ENCODE measurements at places on chromosomes 2 and 18.

DNA sequence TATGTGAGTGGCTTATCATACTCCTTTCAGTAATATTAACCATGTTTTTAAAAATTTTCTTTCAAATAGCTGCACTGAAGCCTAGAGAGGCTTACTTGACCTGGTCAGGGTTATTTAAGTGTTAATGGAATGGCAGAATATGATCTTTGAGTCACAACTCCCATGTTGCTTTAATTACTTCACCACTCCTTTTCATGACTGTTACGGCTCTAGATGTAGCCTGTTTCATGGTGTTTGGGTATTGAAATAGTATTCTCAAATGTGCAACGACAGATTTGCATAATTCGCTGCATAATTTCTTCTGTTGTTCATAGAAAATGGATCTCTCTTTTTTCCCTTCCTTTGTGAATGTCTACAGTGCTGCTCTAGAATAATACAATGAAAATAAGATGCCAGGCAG, 51.6 kb upstream of the PLA2R1 start:
- no peak for DNase-seq

DNA sequence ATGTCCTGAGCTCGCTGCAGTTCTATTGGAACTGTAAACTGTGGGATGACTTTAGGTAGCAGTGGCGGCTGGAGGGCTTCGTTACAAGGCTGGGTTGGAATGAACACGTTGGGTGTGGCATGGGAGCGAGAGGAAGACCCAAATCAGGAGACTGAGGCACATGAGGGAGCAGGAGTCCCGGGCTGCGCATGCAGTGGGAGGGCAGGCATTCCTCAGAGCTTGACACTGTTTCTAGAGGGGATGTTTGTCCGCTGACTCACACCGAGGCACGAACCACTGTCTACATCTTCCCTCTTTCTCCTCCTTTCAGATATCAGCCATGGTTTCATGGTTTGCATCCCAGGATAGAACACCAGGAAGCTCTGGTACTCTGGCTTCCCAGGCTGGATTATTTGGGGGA, 40.6 kb upstream of the LAMA1 start:
- no peak for DNase-seq

GRCh38 chr2:224055101-224055500, 16.0 kb upstream of the SERPINE2 start:
- DNase-seq, result no peak

GRCh38 chr2:173828189-173829142, 136.7 kb downstream of the SP3 start:
- no peak for DNase-seq

DNA sequence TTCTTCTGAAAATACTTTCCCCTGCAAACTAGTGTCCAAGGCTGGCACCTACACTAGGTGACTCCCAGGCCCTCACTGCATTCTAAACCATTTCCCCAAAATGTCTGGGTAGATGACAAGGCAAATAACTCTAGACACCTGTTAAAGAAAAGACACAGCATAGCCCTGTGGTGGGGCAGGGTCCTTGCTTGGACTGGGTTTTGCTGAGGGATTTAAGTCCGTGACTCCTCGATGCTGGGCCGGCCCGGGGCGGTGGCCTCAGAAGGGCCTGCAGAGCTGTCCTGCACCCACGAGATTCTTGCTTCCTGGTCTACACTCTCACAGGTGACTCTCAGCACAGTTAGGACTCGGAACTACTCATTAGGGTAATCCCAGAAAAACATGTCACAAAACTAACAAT, 55.2 kb downstream of the MBP start:
- no peak for DNase-seq

DNA sequence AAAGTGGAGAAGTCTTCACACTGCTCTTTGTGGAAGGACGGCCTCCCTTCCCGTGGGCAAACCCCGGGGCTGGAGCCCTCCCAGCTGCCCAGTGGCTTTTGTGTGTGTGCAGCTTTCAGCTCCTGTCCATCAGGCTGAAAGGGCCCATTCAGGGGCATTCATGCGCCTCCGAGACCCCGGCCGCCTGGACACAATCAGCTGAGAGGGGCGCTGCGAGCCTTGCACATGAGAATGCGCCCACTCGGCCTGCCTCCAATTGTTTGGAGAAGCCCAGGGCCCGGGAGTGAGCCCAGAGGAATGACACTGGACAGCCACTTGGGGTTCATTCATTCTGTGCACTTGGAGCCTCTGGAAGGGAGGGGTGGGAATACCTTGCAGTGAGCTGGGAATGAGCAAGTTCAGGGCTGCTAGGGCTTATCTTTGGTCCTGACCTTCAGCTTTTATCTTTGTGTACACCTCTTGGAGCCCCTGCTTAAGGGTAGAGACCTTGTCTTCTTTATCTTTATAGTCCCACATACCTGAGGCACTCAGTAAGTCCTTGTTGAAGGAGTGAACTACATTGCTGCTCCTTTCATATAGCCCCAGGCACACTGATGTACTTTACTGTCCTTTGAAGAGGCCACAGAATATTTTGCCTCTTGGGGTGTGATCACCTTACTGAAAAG, 56.5 kb downstream of the TCF7L1 start:
- DNase-seq, result no peak

DNA sequence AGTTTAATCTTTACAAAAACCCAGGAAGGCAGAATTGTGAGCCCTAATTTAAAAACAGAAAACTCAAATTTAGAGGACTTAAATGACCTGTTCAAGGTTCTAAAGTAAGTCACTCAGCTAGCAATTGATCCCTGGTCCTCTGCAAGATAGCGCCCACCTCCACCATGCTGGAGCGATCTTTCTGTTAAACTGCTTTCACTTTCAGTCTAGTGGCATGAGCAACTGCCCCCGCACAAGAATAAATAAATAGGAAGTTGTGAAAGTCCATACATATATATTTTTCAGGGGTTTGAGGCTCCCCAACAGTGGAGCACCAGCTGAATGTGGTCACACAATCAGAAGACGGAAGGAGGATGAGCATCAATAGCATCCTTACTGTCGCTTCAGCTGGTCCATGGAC, 217.9 kb downstream of the NAPG start:
- DNase-seq, result no peak

DNA sequence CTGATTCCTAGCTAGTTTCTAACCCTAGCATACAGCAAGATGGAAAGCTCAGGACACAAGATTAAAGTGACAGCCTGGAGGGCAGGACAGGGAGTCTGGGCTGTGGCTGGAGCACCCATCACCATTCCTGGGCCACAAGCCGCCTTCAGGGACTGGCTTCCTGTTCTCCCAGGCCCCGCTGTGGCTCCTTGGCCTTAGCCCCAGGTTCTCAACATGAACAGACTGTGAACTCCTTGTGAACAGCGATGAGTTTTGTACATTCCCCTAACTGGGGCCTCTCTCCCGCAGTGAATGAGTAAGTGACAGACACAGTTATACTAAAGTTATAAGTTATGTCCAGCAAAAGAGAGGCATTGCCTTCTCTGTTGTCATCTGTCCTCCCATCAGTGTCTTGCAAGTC, 35.9 kb upstream of the SLC14A1 start:
- DNase-seq, result no peak

GRCh38 chr2:53969968-53970723, 647 bp downstream of the PSME4 start:
- DNase-seq, result peak; percentile 45

DNA sequence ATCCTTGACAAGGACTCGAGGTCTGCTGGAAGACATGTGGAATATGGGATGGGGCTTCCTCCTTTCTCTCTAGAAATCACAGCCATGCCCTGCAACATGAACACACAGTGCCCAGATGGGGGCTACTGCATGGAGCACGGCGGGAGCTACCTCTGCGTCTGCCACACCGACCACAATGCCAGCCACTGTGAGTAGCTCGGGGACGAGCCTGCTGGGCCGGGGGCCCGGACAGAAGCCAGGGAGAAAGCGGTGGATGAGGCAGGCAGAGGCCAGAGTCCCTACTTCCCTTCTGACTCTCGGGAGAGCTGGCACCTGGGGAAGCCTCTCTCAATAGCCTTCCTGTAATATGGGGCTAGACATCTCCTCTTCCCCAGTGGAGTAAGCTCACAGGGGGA, 50.5 kb downstream of the SNED1 start:
- no peak for DNase-seq

Data from SK-MEL-5 (cell line).